ENCODE measurements at places on chromosomes 16 and 17.

DNA sequence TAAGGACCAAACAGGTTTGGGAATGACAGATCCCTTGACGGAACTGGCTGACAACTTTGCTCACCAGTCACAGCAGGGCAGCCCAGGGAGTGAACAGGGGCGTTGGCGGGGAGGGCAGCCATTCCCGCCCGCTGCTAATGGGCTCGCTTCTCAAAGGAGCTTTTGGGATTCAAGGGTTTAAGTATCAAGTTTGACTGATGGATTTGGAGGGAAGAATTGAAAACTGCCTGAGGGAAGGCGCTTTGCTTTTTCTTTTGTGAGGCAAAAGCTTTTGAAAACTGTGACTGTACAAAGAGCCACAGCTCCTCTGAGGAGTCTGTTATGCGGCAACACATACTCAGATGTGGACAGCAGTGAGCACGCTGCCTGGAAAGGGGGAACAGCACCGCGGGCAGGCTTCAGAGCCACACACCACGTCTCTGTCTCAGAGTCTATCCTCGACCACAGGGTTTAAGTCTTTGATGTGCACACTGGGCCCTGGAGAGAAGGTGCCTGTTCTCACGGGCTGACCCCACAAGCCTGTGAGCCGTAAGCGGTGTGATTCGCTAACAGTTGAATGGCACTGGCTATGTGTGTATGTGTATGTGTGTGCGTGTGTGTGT lies 79.9 kb upstream of the HSBP1 start:
- no peak for DNase-seq

GRCh38 chr17:80453998-80454556 lies 22.3 kb downstream of the NPTX1 start:
- no peak for DNase-seq

DNA sequence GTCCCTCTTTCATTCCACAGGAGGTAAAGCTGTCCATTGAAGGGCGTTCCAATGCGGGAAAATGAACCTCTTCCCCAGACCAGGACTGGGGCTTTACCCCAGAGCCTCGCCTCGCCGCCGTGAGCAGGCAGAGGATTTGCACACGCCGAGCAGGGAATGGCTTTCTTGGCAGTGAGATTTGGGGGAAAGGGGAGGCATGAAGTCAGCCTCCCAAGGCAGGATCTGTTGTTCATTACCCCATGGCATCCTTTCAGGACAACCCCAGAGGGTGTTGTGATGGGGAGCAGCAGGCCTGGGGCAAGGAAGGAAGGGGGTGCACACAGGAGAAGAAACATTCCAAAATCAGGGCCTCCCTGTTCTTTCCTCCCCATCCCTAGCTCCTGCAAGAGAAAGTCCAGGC lies 6.0 kb downstream of the ATXN1L start:
- no peak for DNase-seq

GRCh38 chr17:70313086-70313852 lies 143.9 kb downstream of the KCNJ2 start:
- no peak for DNase-seq

DNA sequence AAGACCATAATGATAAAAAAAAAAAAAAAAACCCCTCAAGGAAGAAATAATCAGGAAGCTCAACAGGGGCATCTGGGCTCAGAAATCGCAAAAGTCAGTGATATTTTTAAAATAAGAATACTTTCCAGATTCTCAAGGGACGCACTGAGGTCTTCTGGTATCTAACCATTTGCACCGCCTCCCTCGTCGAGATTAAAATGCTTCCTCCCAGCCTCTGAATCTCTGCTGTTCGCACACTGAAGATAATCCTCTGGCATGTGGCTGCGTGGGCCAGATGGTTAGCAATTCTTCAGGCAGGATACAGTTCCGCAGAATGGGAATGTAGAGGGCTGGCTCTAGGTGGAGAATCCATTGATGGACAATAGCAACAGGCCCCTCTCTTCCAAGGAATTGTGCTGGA lies 211.7 kb upstream of the CDH5 start:
- DNase-seq: no peak

DNA sequence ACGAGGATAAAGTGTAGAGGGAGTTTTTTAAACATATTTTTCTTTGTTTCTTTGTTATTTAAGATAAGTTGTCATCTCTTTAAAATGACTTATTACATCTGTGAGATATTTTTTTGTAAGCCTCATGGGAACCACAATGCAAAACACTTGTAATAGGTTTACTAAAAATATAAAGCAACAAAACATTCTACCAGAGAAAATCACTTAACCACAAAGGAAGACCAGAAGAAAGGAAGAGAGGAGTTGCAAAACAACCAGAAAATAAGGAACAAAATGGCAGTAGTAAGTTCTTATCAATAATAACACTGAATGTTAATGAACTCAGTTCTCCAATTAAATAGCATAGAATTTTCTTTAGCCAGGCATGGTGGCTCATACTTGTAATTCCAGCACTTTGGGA lies 22.9 kb downstream of the DHRS7B start:
- no peak for DNase-seq

GRCh38 chr16:17289674-17290635 lies 180.8 kb downstream of the XYLT1 start:
- DNase-seq: no peak

DNA sequence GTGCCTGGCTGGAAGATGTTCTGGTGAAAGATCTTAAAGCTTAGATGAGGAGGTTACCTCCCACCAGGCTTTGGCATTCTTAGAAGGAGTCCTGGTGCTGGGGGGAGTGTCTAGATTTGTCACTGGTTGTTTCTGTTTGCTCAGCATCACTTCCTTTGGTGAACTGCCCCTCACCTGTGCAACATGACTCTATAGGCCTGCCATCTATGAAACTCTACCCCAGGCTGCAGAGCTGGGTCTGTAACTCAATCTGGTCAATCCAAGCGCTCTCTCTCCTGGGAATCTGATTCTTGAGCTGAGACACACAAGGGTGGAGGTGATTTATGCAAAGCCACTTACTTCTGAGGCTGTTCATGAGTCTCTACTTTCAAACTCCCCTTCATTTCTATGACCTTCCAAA lies 399.4 kb downstream of the NPIPA7 start:
- DNase-seq: no peak

DNA sequence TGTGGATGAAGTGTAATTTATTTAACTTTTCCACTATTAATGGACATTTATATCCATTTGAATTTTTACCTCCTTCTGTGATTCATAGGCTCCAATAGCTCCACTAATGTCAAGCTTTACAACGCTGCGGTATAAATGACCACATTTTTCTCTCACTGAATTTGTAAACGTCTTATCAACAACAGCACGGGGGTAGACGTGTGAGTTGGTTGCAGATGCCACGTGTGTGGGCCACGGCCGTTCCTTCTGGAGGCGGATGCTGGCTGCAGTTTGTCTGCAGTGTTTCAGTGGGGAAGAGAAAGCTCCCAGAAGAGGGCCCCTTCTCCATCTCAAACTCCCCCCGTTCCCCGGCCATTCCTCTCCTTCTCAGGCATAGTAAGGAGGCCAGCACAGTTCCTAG lies 68.2 kb upstream of the XYLT1 start:
- DNase-seq: no peak

- DNase-seq: no peak
These were observed 101.5 kb upstream of the IRX6 start for GRCh38 chr16:55222486-55222885.

GRCh38 chr17:16383216-16383615 lies 2.3 kb downstream of the UBB start:
- no peak for DNase-seq

Measured in H54 (cell line).